ENCODE measurements at places on chromosomes 5 and 9.
A peak's percentile ranks its signal among the peaks of the same experiment; 100 is the strongest.

- DNase-seq = no peak
Observed at GRCh38 chr5:43332401-43332800, 19.2 kb upstream of the HMGCS1 start.

- no peak for DNase-seq
Observed at GRCh38 chr5:73968729-73969128, 342.7 kb downstream of the ARHGEF28 start.

- peak; percentile 63 for DNase-seq
Observed at GRCh38 chr5:176774216-176775171, 35.9 kb upstream of the UNC5A start.

- no peak for DNase-seq
Observed at GRCh38 chr5:88262116-88262515, 6.5 kb downstream of the TMEM161B start.

- DNase-seq = peak; percentile 15
Observed at GRCh38 chr9:113471143-113471542, 7.6 kb downstream of the RGS3 start.

DNA sequence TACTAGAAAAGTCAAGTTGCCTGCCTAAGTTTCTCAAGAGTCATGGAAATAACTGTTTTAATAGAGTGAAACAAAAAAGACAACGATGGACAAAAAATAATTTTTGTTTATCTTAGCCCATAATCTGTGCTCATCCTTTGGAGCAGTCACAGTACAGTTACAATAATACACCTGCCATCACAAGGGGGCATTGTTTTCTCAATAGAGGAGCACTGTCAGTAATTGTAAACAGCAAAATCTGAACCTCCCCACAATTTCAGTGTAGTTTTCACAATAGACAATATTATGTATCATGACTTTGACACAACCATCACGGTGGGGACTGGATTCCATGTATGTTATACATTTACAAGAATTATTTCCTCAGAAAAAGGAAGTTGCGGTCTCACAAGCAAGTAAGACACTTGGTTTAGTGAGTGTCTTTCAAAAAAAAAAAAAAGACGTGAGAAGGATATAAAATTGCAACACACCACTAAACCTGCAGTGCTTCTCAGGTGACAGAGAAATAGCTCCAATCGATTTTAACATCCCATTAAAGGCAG, 586.3 kb downstream of the PTPRD start:
- no peak for DNase-seq

DNA sequence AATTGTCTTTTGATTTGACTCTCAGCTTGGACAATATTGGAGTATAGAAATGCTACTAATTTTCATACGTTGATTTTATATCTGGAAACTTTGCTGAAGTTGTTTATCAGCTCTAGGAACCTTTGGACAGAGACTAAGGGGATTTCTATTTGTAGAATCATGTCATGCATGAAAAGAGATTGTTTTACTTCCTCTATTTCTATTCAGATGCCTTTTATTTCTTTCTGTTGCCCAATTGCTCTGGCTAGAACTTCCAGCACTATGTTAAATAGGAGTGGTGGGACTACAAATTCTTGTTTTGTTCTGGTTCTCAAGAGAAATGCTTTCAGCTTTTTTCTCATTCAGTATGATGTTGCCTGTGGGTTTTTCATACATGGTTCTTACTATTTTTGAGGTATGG, 112.8 kb upstream of the CDH12 start:
- no peak for DNase-seq

GRCh38 chr5:72633041-72633445, 125.8 kb upstream of the ZNF366 start:
- no peak for DNase-seq

GRCh38 chr5:55421074-55421529, 113.3 kb downstream of the MTREX start:
- no peak for DNase-seq

DNA sequence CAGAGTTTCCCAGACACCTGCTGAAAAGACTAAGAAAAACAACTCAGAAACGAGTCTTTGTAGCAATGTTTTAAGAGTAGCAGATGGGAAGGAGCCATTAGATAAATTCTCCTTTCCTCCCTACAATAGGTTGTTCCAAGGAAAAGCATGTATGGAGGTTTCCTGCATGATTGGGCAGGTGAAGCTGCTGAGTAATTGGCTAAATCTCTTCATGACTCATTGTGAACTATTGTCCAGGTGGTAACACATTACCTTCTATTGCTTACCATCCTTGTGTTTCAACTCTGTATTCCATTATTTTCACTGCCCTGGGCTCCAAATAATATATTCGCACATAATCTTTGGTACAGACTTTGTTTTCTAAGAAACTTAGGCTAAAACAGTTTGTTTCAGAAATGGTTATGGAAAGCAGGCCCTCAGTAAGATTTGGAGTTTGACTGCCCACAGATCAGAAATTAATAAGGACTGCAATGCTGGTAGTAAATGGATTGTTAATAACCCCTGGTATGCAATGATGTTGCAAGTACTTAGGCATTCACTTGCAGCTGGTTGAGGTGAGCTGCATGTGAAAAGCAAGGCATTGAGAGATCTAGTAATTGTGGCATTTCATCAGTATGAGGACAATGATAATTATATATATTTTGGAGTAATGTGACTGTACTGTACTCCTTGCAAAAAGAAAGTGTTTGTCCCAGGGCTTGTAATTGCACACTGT, 281.4 kb upstream of the VLDLR start:
- DNase-seq = no peak

GRCh38 chr5:72006361-72006760, 100.9 kb upstream of the MAP1B start:
- no peak for DNase-seq

DNA sequence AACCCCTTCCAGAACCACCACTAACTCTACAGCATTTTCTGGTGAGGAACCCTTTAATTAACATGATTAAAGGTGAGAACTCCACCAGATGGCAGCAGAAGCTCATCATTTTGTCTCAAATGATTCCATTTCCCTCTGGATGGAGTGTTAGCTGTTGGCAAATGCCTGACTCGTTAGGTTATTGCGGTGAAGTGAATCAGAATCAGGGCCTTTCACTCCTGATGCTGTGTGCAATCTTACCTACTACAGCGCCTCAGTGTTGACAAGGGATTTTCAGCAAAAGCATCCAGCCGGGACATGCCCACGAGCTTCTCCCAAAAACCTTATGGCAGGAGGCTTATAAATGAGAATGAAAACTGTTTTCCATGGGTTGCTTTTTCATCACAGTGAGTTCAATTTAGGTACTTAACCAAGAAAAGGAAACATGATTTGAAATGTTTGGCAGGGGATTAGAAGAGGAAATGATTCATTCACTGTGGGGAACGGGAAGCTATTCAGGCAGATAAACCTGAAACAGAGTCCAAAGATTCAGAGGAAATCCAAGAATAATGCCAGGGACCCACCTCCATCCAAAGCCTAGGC, 48.0 kb upstream of the CAST start:
- no peak for DNase-seq

DNA sequence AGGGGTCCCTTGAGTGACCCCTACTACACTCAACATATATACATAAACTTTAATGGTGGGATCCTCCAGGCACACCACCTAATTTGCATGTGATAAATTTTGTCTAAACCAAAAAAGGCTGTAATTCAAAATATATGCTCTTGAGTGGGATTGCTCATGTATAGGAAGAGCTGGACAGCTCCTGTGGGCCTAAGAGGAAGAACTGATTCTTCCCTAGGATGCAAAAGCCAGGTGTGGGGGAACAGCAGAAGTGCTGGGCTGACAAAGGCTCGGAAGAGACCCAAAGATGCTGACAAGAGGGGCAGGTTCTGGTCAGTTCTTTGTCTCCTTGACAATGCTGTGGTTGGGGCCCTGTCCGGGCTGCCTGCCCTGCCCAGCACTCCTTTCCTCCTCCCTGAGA, 43.9 kb downstream of the PCDH1 start:
- no peak for DNase-seq

Measured in type B pancreatic cell (in vitro differentiated cells).